Cerebellar nuclear complex (tissue), 1 donor: ENCODE measurements at places on chromosomes 2 and 18.

GRCh38 chr18:51275712-51276476 is 78.4 kb upstream of the MEX3C start:
- no peak for DNase-seq

- DNase-seq = no peak
These were observed 10.2 kb downstream of the NFATC1 start for GRCh38 chr18:79405781-79406575.

- DNase-seq = no peak
These were observed 98.9 kb downstream of the CSRNP3 start for GRCh38 chr2:165568361-165568760.

- DNase-seq = no peak
These were observed 58.7 kb upstream of the SP3 start for GRCh38 chr2:174023591-174024523.

DNA sequence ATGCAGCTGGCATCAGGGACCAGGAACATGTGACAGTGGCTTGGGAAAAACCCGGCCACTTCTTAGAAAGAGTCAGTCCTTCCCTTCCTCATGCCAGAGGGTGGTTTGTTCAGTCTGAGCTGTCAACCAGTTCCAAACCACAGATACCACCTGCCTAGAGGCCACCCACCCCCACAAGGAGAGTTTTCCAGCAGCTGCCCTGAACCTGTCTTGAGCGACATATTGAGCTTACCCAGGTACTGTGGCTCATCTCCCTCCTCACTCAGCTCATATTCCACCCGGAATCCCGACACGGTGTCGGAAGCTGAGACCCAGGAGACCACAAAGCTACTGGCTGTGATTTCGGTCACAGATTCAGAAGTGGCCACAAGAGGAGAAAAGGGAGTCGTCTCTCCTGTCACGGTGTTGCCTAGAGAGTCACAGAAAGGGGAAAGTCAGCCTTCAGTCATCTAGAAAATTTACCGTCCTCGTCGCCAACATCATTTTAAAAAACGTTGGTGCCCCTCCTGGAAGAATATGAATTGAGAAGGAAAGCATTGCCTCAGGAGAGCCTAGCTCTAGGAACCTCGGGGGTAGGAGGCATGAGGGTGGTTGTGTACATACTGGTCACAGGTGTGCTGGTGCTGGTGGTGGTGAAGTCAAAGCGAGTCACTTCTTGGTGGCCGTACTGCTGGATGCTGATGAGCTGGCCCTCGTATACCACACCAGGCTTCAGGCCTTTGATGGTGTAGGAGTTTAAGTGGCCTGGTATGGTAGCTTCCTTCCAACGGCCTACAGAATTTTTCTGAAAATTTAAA is 26.3 kb downstream of the FN1 start:
- no peak for DNase-seq

- DNase-seq = no peak
These were observed 868.8 kb downstream of the EPHA4 start for GRCh38 chr2:220703279-220703678.

GRCh38 chr2:240209493-240209892 is 69.0 kb upstream of the OTOS start:
- DNase-seq = no peak

GRCh38 chr2:166632616-166633015 is 138.6 kb upstream of the SCN7A start:
- DNase-seq = no peak

DNA sequence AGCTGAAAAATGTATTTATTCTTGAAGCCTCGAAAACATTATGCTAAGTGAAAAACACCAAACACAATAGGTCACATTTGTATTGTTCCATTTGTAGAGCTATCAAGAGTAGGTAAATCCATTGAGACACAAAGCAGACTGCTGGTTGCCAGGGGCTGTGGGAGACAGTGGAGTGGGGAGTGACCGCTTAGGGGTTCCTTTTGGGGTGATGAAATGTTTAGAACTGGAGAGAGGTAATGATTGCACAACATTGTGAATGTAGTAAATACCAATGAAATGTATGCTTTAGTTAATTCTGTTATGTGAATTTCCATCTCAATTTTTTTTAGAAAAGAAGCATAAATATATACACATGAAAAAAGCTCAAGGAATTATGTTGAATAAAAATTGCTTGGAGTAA is 15.8 kb downstream of the KCTD18 start:
- no peak for DNase-seq

DNA sequence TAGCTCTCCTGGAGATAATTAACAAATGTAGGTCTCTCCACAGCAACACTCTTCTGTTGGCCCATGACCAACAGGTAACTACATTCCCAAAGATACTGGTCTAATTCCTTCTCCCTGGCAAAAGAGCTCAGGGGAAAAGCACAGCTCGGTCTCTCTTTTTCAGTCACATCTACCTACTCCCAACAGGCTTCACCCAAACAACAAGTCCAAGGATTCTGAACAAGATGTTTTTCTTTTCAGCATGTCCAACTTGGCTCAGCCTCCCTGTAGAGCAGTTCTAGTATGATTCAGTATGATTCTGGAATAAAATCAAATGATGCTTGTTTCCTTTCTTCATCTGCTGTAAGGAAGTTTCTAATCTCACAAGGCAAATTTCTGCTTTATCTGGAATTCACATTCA is 1704.8 kb upstream of the PIK3C3 start:
- DNase-seq = no peak

GRCh38 chr18:23495723-23496440 is 7.4 kb upstream of the RMC1 start:
- DNase-seq = no peak

DNA sequence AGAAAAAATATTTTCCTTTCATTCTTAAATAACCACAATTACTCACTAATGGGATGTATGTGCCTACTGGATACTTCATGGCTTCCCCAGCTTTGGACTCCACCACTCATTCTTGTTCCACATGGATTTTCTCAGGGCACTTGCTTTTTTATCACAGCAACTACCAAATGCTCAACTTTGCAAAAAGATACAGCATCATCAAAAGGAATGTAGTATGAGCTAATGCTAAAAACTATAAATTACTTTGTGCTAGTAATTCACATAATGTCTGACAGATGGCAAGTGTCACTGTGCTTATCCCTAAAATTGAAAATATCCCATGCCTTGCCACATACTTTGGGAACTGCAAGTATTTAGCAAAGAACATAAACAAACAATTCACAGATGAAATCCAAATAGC is 130.4 kb upstream of the ZFP36L2 start:
- no peak for DNase-seq

GRCh38 chr2:236608710-236609109 is 39.1 kb downstream of the ACKR3 start:
- DNase-seq = no peak

GRCh38 chr2:207491086-207491485 is 38.7 kb upstream of the CREB1 start:
- no peak for DNase-seq

DNA sequence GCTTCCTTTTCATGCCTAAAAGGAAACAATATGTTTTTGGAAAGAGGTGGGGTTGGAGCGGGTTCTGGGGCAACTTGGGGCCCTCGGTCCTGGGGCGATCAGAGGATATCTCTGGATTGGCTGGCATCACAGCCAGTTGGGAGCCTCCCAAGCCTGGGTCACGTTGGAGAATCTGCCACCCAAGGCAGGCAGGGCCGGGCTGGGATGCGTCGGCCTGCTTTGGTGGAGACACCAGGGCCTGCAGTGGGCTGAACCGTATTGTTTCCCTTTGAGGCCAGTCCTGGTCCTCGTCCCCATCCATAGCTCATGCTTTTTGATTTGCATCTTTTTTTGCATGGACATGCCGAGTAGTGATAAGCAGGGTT is 235.8 kb downstream of the ATAD2B start:
- DNase-seq = no peak
